Right hindlimb (tissue), 1 donor: ENCODE measurements at places on chromosomes 3 and 15.

- no peak for DNase-seq
Measured at GRCh38 chr3:54845551-54845950, 82.3 kb downstream of the LRTM1 start.

DNA sequence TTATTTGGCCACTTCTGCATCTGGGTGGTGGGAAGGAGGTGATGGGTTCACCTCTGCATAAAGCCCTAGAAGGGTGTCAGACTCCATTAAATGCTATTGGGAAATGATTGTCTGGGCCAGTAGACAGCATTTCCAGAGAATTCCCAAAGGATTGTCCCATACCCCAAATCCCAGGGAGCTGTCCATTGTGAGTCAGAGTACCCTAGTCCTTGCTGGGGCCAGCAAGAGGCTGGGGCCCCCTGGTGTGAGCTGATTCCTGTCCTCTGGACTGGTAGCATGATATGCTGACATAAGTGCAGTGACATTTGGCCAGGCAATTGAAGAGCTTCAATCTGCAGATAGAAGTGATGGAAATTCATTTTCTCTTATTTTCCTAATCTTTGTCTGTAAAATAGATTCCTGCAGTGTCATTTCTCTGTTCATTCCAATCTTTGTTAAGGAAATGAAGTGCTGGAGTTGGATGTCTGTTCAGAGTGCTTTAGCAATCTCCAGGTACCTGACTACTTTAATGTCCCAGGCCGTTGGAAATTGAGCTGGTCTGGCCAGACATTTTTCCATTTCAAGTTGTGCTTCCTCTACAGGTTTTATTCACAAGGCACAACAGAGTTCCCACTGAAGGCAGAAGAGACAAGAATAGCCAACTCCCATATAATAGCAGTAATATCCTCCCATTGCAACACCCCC lies 91.2 kb downstream of the RPLP1 start:
- DNase-seq: no peak

DNA sequence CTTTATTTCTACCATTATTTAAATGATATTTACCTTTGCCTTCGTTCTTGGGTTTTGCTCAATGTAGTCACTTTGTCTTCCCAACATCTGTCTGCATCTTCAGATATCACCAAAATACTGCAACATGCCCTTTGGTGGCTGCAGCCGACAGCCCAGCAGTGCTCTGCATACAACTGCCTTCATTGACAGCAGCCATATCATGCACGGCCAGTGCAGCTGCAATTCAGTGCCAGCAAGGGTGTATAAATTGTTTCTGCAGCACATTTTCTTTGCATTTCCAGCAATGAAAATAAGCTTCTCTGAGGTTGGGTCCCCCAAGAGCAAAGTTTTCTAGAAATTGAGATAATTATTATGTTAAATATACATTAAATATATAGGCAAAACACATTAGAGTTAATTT lies 6.0 kb upstream of the PLSCR5 start:
- no peak for DNase-seq

GRCh38 chr3:117921411-117921810 lies 1113.2 kb downstream of the IGSF11 start:
- DNase-seq: no peak

GRCh38 chr3:152270937-152271336 lies 2.2 kb downstream of the MBNL1 start:
- no peak for DNase-seq

- no peak for DNase-seq
Measured at GRCh38 chr15:32690941-32691688, 26.7 kb upstream of the GREM1 start.

DNA sequence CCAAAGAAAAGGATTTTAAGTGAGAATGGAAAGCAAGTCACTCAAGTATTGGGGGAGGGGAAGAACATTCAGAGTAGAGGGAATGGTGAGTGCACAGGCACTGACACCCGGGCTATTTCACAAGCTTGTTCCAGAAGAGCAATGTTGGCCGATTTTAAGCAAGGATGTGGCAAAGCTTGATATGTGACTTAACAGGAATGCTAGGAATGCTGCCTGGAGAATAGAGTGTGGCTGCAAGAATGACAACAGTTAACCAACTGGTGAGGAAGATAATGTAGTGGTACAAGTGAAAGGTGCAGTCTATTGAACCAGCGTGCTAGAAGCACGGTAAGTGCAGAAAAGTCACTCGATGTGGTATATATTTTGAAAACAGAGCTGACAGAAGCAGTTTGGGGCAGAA lies 6.2 kb upstream of the CCDC80 start:
- no peak for DNase-seq

DNA sequence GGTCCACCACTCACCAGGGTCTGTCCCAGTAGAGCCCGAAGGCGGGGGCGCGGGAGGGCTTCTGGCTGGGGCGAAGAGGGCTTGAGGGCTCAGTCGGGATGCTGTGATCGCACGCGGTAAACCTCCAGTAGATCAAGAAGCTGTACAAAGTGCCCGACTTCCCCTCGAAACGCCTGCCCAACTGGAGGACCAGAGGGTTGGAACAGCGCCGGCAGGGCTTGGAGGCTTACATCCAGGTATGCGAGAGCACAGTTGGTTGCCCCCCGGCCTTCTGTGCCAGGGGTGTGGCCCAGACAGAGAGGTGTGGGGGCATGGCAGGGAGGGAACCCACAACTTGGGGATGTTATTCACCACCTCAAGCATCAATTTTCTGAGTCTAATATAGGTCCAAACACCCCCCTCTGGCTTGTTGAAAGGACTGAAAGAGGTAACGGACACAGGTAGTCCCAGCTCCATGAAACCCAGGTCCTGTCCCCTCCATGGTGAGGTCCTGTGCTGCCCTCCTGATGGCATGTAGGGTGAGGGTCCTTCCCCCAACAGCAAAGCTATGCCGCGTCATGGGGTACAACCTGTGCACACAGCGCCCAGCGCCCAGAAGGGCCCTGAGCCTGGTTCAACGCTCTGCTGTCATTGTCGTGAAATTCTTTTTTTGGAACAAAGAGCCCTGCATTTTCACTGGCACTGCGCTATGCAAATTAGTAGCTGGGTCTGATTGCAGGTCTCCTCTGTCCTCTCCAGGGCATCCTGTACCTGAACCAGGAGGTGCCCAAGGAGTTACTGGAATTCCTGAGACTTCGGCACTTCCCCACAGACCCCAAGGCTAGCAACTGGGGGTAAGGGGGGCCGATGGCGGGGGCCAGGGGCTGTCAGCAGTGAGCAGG lies 1.2 kb downstream of the SNX22 start:
- DNase-seq: no peak

- no peak for DNase-seq
Measured at GRCh38 chr3:112350018-112350810, 17.3 kb downstream of the CD200 start.

DNA sequence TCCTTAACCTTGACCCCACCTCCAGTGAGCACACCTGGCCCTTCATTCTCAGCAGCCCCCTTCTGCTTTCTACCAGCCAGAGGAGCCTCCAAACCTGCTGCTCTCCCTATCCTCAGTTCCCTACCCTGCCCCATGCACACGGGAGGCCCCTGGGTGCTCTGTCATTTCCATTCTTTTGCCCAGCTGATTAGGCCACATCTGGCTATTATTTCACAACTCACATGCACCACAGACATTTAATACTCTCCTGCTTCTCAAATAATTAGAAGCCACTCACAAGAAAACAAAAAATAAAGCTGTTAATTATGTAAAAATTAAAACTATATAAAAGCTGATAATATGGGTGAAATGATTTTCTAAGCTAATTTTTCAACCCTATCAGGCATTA lies 50.7 kb downstream of the MYLK start:
- no peak for DNase-seq
